BJ (cell line): ENCODE measurements at places on chromosomes 3 and 15.

DNA sequence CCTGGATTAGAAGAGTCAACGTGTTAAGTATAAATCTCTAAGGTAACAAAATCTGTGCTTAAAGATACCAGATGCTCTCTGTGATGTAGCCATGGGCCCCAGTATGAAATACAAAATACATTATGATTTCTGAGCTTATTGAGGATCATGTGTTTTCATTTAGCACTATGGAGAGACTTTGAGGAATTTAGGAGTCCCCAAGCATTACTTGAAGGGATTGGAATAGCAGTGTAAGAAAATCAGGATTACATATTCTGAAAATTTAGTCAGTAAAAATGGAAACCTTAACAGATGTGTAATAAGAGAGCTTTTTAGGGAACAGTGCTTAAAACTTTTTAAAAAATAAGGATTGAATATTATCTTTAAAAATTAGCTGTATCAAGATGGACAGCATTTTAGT is 35.5 kb downstream of the ECT2 start:
- no peak for DNase-seq

DNA sequence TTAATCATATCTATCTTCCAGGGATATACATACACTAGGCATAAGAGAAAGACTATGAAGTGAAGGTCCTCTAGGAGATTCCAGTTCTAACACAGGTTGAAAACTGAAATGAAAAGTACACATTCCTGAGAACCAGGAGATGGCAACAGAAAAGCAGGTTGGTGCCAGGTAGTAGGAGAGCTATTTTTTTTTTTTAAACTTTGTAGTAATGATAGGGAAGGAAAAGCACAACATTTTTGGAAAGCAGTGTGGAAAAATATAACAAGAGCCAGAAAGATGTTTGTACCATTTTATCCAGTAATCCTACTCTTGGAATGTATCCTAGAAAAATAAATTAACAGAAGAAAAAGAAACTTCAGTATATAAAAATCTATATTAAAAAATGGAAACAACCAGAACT is 189.9 kb downstream of the DTWD1 start:
- no peak for DNase-seq

DNA sequence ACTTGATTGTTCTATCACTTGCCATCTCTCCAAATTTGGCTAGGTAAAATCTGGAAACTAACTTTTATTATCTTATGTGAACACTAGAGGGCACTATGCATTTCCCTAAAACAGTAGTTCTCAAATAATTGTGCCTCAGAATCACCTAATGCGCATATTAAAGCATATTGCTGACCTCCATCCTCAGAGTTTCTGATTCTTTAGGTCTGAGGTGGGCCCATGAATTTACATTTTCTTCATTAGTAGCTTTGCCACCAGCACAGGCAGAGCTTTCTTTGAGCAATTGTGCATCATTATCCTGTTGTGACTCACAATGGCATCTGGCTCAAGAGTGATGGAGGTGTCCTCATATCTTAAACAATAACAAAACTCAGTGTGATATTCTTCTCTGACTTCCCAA is 17.5 kb upstream of the BCHE start:
- no peak for DNase-seq

GRCh38 chr15:98903377-98904018 is 104.1 kb downstream of the PGPEP1L start:
- no peak for DNase-seq

- DNase-seq, result no peak
Observed at GRCh38 chr3:42654331-42655201, 1.1 kb downstream of the ZBTB47 start.

DNA sequence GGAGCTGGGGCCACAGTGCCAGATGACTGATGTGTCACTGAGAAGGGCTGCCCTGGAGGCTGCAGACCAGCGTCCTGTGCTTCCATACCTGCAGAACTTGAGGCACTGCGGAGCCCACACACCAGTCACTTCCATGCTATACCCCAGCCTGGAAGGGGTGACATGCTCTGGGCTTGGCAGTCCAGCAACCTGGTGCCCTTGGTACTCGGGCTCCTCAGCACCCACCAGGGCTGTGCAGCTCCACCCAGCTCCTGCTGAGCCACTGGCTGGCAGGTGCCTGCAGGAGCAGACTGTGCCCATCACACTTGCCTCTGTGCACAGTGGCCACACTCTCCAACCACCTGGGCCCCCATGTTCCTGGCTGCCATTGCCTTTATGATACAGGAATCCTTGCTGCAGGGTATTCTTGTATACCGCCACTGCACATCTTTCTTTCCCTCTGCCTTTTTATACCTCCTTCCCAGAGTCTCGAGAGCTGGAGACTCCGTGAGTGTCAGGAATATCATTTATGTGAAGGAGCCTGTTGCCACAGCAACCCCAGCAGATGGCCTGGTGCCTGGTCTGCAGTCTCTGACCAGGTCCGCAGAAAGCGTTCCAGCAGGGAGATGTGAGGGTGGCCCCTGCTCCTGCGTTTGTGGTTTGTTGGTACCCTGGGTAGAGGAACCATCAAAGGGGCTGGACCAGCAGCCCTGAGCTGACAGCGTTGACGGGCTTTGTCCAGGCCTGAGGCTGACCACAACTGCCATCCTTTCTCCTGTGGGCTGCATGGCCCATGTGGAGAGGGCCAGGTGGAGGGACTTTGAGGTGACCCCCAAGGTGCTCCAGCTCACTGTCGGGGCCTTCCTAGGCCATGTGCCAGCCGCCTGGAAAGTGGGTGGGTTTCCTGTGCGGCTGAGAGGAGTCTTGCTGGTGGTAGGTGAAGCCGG is 93.4 kb upstream of the PLXNA1 start:
- DNase-seq, result no peak

DNA sequence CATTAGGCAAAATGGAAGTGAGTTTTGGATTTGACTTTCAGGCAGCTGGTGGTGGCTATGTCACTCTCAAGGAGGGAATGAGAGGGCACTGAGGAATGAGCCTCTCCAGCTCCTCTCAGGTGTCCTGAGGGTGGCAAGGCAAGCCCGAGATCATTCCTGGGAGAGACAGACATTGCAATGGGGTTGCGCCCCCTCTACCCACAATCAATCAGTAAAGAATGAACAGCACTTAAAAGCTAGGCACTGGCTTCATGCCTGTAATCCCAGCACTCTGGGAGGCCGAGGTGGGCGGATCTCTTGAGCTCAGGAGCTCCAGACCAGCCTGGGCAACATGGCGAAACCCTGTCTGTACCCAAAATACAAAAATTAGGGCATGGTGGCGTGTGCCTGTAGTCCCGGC is 14.1 kb upstream of the SHF start:
- DNase-seq, result no peak
